ENCODE measurements at places on chromosomes 16 and 17.
A peak's percentile ranks its signal among the peaks of the same experiment; 100 is the strongest.

- no peak for DNase-seq
Measured at GRCh38 chr17:57877803-57878377, 28.0 kb upstream of the MRPS23 start.

DNA sequence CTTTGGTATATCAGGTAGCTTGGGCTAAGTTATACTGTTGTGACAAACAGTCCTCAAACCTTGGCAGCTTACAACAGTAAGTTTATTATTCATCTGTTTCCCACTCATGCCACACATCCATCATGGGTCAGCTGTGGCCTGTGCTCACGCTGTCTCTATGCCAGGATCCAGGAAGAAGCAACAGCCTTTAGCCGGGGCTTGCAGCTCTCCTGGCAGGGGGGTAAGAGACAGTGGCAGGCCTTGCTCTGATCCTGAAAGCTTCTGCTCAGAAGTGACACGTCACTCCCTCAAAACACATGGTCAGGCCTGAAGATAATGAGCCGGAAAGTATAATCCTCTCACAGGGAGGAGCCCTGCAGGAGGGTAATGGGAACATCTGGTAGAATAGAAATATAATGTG lies 377.6 kb downstream of the CPPED1 start:
- no peak for DNase-seq

GRCh38 chr17:8117367-8117979 lies 841 bp downstream of the ALOXE3 start:
- no peak for DNase-seq

GRCh38 chr16:67151431-67152097 lies 766 bp upstream of the B3GNT9 start:
- no peak for DNase-seq

DNA sequence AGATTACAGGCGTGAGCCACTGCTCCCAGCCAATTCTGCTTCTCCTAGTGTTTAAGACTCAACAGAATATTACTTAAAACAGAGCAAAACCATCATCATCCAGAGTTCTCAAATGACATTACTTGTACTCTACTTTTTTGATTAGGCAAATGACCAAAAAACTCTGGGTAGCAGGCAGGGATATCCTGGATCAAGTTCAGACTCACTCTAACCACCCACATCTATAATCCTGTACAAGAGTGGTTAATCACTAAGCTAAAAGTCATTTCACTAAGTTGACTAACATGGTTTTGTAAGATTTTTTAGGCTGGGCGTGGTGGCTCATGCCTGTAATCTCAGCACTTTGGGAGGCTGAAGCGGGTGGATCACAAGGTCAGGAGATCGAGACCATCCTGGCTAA lies 6.8 kb downstream of the NAE1 start:
- DNase-seq: no peak

DNA sequence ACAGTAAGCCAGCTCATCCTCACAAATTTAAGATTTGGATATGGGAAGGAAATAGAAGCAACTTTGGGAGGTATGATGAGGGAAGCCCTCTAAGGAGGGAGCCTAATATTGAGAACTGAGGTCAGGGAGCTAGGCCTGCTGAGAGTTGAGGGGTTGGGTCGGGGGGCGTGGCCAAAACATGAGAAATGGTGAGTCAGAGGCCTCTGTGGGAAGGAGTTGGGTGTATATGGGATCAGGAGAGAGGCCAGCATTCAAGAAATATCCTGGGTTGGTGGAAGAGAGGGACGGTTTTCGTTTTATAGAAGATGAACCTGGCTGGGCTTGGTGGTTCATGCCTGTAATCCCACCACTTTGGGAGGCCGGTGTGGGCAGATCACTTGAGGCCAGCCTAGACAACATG lies 48.4 kb downstream of the CLEC16A start:
- DNase-seq: no peak

GRCh38 chr17:17900615-17901520 lies 64.1 kb upstream of the SREBF1 start:
- DNase-seq: peak; percentile 90

- no peak for DNase-seq
Measured at GRCh38 chr17:29629839-29630238, 7.1 kb upstream of the CORO6 start.
